Mesenteric fat pad (tissue), 1 donor: ENCODE measurements at places on chromosomes 4 and X. TPM values are rescaled to one million over a fixed set of nuclear protein-coding genes. Genes with fewer than 3 reads are reported as not detected.

DNA sequence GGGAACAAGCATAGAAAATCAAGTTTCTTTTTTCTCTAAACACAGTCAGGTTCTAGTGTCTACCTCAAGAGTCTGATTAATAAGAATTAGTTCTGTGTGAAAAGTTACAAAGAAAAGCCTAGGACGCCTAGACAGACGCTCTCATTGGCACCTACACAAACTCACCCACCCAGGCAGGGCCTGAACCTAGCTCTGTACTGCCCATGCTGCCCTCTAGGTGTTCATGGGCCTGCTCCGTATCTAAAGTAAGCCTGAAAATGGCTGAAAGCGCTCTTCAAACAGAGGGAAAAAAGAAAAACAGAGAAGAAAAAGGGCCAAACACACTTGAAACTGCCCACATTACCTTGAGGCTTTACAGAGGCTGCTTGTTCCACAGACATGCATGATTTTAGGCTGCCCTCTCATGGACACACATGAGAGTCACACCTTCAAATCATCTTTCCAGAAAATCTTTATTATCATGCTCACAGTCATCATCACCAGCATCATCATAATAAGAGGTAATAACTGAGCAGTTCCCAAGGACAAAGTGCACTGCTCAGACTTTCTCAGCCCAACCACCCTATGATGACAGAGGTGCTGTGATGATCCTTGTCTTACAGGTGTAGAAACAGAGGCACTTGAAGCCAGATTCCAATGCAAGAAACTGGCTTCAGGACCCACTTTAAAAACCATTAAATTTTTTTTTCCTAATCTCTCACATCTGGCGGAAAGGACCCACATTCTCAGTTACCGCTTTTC, 49.6 kb downstream of the MAP7D2 start:
- DNase-seq: no peak

- peak; percentile 94 for DNase-seq
These were observed at the start of gene CPE for GRCh38 chr4:165378745-165379677. Gene CPE (plus strand): TSS chr4:165379008. CDS start chr4:165379222, 214 bp downstream.

SLC38A5 gene
- 4.4 TPM for total RNA-seq

EDNRA gene
- 3.6 TPM for total RNA-seq

GRCh38 chrX:69038188-69038587, 127.1 kb downstream of the PJA1 start:
- no peak for DNase-seq

TECRL gene
- not detected for total RNA-seq

NAP1L2 gene
- total RNA-seq: 0.55 TPM

GRCh38 chrX:103932133-103932532, 30.3 kb upstream of the TMSB15B start:
- DNase-seq: no peak

GRCh38 chrX:39211501-39211900, 410.2 kb downstream of the MID1IP1 start:
- DNase-seq: no peak

- DNase-seq: no peak
These were observed 44.8 kb downstream of the GAB1 start for GRCh38 chr4:143381189-143382118.

- no peak for DNase-seq
These were observed 104.9 kb downstream of the CHIC2 start for GRCh38 chr4:53959343-53960120.

DNA sequence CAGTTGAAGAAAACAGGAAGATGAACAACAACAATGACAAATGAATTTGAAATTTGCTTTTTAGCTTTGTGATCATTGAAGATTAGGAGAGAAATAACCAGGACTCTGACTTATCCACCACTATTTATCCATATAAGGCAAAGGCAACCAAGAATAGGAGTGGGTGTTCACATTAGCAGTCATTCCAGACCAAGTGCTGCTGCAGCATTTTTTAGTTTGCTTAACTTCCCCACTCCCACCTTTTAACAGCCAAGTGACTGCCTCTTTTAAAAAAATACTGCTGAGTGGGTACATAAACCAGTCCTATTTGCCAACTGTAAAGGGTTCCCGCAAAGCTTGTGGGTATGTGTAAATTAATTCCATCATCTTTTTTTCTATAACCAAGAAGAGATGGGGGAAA, 230.9 kb downstream of the IQCM start:
- no peak for DNase-seq

DNA sequence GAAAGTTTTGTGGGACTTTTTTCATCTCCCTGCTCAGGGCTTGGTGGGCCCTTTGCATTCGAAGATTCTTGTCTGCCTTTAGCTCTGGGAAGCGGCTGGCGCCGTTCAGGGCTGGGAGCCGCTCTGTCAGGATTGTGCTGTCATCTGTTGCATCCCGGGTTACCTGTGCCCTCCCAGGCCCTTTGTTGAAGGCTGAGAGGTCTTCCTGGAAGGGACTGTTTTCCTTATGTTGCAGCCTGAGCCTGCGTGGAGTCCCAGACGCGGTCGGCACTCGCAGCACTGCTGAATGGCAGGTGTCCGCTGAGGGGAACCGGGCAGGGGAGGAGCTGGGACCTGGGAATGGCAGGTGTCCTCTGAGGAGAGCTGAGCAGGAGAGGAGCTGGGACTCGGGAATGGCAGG, 15.9 kb downstream of the RGS12 start:
- DNase-seq: peak; percentile 55

SHROOM2 gene
- total RNA-seq: 0.58 TPM

- no peak for DNase-seq
These were observed 399.6 kb upstream of the NDST3 start for GRCh38 chr4:117634716-117635115.

SERTM2 gene
- total RNA-seq: not detected

SMIM10 gene
- total RNA-seq: 4.5 TPM

DNA sequence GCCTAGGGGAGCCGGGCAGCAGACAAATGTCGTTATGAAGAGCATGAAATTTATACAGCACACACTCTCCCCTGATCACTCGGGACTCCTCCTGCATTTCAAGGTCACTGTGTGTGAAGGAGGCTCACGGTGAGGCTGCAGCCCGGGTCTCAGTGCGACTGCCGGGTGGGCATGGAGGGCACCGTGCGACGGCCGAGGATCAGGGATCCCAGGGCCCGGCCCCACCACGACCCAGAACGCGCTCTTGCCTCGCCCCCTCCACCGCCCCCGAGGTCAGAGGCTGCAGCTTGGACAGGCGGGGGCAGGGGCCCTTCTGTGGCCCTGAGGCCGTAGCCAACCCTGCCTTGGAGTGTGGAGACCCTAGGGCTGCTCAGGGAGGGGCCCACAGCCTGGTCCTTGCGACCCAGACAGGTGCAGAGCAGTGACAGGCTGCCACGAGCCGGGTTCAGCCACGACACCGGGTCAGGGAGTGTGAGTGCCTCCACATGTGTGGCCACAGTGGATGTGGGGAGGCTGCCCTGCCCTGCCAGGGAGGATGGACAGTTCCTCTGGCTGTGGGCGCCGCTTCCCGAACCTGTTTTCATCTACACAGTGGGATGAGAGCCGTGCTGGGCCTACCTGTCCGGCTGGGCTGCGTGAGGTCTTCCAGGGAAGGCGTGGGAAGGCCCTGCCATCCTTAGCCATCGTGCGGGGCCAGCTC, 89.3 kb upstream of the NKX1-1 start:
- DNase-seq: no peak

ART3 gene
- not detected for total RNA-seq

DNA sequence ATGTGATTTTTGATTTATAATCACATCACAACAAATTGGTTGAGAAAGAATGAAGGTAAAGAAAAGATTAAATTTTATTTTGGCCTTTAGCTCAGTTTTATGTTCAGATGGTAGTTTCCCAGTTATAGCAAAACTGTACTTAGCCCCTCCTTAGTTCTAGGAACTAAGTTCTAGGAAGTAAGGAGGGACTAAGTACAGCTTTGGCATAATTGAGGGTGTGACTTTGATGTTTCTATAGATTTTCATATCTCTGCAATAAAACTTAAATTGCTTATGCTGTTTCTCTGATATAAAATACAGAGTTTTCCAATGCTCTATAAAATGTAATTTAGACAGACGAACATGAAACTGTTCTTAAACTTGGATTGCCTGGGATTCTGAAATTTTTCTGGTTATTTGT, 46.6 kb upstream of the SLC4A4 start:
- DNase-seq: no peak

DNA sequence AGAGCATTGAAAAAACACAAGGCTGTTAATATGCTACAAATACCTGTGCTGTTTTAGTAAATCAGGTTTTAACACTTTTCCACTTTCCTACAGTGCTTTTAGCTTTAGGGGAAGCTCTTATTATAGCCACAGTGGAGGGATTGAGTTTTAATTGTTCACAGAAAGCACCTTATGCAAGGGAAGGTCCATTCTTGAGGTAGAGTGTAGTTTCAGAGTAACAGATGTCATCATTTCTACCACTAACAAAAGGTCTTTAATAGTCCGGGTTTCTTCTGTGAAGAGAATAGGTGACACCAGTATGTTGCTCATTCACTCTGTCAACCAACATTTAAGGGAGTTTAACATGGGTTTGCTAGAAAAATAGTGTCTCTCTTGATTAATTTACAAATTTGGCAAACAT, 104.4 kb downstream of the STIM2 start:
- no peak for DNase-seq

DNA sequence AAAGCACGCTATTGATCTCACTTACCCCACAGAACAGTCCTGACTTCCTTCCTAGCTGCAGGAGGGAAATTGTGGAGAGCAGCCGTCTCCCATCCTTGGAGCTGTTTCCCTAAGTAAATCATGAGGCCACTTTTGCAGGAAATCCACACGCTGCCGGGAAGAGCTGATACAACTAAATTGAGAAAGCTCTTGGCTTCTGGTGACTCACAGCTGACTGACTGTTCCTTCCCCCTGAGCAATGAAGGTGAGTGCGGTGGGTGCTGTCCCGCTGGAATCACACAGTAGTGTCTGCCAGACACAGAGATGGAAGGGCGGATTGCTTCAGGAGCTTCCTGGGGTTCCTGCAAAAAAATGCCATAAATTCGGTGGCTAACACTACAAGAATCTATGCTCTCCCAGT, 268.9 kb downstream of the ASMT start:
- no peak for DNase-seq

DNA sequence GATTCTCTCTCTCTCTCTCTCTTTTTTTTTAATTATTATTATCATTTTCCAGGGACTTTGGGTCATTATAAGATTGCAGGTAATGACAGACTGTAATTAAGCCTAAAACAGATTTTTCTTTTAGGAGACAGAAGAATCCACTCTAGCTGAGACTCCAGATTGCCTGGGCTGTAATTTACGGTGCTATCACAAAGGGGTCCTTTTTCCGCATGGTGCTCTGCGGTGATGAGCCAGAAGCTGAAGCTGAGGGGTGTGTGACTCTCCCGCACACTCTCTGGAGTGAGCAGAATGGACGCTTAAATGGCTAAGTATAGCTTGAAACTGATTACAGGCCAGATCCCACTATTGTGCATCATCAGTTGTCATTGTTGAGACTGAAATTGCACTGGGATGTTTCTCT, 50.0 kb downstream of the LGI2 start:
- no peak for DNase-seq

GRCh38 chr4:165207016-165207430, 338 bp upstream of the KLHL2 start:
- no peak for DNase-seq

SPANXA1 gene
- not detected for total RNA-seq

DNA sequence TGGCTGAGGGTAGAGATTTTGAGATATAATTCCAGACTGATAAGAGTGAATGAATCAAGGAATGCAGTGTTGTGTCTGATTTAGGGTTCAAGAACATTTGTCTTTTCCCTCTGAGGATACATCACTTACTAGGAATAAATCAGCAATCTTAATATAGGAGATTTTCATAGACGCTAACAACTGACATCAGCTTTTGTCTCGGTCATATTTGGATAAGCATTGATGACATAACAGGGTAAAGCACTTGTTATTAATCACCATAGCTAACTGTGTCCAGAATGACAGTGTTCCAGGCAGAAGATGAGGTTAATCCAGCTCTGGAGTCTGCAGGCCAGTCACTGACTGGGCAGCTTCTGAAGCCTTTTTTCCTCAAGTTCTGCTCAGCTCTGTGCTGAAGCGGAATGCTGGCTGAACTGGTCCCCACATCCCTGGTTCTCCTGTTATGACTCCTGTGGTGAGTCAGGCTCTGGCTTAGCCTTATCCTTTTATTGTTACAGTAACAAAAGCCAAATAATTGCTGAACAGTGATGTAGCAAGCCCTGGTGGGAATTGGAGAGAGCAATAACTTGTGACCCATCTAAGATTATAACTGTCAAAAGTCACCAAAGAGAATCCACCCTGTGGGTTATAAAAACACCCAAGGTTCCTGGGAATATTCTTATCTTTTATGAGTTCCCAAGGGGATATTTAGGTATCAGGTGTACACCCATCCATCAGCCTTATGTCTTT, 41.8 kb downstream of the FNIP2 start:
- no peak for DNase-seq

- no peak for DNase-seq
These were observed 15.8 kb upstream of the CXorf38 start for GRCh38 chrX:40663078-40663740.

- DNase-seq: no peak
These were observed 38.9 kb downstream of the RUFY3 start for GRCh38 chr4:70760662-70761061.

MAGEB2 gene
- total RNA-seq: not detected

POLN gene
- total RNA-seq: 12.8 TPM

GRCh38 chr4:6448476-6449170, 23.8 kb downstream of the PPP2R2C start:
- DNase-seq: no peak

- no peak for DNase-seq
These were observed 62.4 kb upstream of the GABRQ start for GRCh38 chrX:152575331-152575730.

GRCh38 chr4:136900696-136901095, 631.6 kb downstream of the PCDH18 start:
- DNase-seq: no peak
